ENCODE measurements at places on chromosomes 5 and 9.

DNA sequence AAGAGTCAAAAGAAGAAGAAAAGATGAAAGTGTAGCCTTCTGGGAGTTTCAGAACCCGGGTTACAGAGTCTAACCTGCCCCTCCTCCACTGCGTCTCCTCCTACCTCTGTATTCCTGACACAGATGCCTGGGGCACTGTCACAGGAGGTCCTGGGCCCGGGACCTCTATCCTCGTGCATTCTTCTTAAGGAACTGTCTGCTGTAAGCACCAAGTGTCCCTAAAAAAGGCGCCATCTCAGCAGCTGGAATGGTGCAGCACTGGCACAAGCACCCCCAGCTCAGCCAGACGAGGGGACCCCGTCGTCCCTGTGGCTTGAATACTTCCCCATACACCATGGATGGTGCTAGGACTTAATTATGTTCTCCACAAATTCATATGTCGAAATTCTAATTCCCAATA is 35.8 kb upstream of the MVB12B start:
- no peak for DNase-seq

GRCh38 chr9:134390947-134391318 is 64.7 kb downstream of the RXRA start:
- no peak for DNase-seq

- DNase-seq, result no peak
These were observed 43.1 kb downstream of the TNFAIP8 start for GRCh38 chr5:119398727-119399466.

DNA sequence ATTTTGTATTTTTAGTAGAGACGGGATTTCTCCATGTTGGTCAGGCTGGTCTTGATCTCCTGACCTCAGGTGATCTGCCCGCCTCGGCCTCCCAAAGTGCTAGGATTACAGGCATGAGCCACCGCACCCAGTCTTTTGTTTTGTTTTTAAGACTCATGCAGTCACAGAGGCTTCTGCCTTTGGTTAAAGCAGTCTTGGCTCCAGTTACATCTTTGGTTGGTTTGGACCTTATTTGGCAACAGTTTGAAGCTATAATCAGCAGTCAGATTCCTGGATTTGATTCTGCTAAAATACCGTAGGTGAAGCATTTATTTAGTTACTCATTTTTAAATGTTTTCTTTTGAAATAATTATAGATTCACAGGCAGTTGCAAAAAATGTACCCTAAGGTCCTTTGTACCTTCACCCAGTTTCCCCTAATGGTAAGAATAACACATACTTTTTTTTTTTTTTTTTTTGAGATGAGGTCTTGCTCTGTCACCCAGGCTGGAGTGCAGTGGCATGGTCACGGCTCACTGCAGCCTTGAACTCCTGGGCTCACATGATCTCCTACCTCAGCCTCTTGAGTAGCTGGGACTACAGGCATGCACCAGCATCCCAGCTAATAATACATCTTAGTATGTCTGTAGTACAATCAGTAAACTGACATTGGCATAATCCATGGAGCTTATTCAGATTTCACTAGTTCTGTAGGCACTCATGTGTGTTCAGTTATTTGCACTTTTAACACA is 15.7 kb downstream of the USP20 start:
- DNase-seq, result no peak

GRCh38 chr9:15156241-15156640 is 150.8 kb downstream of the TTC39B start:
- DNase-seq, result no peak

- DNase-seq, result no peak
These were observed at the start of gene FRMD3 for GRCh38 chr9:83538172-83538889. Gene FRMD3 (minus strand): TSS chr9:83538401. CDS start chr9:83538231, 170 bp downstream.

DNA sequence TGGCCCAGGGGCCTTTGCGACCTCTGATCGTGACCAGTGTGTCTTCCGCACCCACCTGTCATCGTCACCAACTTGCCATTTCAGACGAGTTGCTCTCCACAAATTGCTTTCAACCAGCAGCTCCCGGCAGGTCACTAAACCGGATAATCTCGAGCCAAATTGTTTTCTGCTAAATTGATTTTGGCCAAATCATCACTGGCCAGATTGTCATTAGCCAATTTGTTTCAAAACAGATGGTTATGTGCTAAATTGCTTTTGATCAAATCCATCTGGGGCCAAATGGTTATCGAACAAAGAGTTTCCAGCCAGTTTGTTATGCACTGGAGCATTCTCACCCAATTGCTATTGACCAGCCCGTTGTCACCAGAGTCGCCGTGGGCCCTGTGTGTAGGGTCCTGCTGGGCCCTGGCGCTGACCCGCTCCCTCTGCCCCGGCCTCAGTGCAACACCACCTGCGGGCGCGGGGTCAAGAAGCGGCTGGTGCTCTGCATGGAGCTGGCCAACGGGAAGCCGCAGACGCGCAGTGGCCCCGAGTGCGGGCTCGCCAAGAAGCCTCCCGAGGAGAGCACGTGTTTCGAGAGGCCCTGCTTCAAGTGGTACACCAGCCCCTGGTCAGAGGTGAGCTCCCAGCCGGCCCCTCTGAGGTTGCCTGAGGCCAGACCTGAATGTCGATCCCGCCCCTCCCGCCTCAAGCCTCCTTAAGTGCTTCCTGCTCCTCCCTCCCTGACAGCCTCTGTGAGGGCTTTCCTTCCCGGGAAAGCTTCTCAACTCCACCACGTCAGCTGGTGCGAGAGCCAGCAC is 35.6 kb downstream of the ADAMTSL2 start:
- no peak for DNase-seq

GRCh38 chr9:27483576-27483975 is 40.5 kb upstream of the IFNK start:
- no peak for DNase-seq

GRCh38 chr5:9473624-9474023 is 72.3 kb downstream of the SEMA5A start:
- DNase-seq, result no peak

DNA sequence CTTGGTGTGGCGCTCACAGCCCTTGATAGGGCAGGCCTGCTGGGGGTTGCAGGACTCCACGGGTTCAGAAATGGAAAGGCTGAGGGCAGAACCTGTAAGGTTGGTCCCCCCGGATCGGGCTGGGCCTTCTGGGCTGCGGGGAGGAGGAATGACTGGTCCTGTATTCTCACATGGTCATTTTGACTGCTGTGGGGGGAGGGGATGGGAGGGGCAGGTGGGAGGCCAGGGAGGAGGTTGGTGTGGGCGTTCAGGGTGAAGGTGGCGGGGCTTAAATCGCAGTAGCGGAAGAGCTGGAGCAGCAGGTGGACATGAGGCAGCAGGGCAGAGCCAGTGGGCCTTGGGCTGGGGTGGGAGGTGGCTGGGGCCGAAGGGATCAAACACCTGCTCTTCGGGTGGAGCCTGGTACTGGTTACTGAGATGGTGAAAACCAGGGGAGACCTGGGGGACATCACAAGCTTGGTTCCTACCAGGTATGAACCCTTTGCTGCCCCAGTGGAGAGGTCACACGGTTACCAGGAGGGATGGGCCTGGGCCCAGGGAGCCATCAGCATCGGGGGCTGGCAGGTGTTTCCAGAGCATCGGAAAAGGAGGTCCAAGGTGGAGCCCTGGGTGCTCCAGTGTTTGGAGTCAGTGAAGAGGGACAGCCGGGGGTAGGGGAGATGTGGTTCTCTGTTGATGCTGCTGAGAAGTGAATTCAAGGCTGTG is 1.8 kb downstream of the MRPS2 start:
- DNase-seq, result no peak

DNA sequence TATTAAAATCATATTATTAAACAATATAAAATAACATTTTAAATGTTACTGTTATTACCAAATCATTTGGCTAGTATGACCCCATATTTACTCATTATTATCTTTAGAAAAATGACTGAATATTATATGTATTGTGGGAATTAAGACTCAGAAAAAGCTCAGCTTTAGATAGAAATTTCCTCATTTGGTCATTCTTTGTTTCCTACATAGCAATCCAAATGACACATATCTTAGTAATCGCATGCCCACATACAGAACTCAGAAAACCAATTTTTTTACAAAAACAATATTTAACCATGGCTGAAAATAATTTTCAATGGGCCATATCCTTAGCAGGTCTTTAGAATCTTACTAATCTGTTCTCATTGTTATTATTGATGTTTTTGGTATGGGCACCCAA is 53.8 kb upstream of the TSLP start:
- DNase-seq, result no peak

GRCh38 chr5:142981475-142981874 is 211.3 kb downstream of the ARHGAP26 start:
- DNase-seq, result no peak

- no peak for DNase-seq
These were observed 32.7 kb downstream of the ATG10 start for GRCh38 chr5:82004511-82004910.

DNA sequence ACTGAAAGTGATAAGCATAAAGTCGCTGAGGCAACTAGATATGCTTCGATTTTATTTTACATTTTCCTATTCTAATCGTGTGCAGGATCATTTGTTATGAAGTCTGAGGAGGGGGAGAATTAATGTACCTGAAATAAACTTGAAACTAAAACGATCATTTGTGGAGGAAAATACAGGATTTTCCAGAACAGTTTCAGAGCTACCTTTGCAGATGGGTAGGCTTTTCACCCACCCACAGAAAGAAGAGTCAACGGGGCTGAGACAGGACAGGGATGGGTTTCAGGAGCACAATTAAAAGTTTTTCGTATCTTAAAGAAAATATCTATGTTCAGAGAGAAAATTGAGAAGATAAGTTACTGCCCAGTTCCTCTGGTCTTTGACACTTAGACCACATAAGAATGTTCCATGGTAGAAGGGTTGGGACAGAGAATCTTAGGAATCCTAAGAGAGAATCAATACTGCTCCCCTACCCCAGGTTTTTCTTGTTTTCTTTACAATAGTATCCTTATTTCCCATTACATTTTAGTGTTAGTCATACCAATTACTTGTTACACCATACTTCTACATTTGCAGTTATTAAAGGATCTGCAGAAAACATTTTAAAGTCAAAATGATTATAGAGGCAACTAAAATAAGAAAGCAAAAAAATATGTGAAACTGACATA is 211.4 kb downstream of the DEPDC1B start:
- DNase-seq, result no peak

DNA sequence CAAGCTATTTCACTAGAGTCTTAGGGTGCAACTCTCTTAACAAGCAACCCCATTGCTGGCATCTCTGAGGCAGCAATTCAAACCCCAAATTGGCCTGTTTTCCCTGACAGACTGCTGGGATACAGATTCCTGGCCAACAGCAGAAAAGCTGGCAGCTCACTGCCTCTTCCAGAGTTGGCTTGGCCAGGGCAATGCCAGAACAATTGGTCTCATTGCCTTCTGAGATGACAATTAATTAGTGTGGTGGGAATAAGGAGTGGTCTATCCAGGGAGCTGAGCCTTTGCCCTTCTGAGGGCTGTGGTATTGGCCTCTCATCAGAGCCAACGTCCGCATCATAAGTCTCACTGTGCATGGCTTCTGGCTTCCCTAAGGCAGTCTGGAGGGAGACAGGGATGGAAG is 183.2 kb downstream of the GNAQ start:
- no peak for DNase-seq

GRCh38 chr5:98631311-98632054 is 142.0 kb upstream of the RGMB start:
- no peak for DNase-seq

- DNase-seq, result no peak
These were observed 78.7 kb downstream of the SNCAIP start for GRCh38 chr5:122390694-122391093.

GRCh38 chr5:59020611-59021285 is 437.9 kb downstream of the RAB3C start:
- no peak for DNase-seq

- no peak for DNase-seq
These were observed 3.3 kb downstream of the MEF2C start for GRCh38 chr5:88879724-88880123.

GRCh38 chr5:158056130-158056825 is 197.3 kb upstream of the CLINT1 start:
- DNase-seq, result no peak

DNA sequence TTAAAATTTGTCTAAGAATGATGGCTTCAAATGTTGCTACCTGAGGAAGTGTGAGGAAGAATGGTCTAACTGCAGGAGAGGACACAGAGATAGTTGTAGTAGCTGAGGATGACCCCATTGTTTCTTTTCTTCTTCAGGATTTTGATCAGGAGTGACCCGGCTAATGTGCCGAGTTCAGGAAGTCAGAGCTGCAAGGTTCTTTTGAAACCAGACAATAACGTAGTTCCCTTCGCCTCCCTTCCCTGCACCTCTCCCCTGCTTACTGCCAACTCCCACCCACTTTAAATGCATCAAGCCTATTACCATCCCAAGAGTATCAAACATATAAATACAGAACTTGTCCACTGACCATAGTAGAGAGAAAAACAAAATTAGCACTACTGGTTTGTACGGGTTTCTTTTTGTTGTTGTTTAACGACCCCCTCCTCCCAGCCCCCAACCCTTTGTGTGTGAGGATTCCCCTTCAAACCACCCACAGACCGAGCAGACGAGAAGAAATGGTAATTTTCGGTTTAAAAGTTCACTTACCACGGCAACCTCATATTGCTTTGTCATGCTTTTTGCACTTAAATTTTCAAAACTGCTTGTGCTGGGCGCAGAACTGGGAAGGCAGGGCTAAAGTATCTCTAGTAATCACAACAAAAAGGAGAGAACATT is 23.5 kb upstream of the ELAVL2 start:
- DNase-seq, result no peak

DNA sequence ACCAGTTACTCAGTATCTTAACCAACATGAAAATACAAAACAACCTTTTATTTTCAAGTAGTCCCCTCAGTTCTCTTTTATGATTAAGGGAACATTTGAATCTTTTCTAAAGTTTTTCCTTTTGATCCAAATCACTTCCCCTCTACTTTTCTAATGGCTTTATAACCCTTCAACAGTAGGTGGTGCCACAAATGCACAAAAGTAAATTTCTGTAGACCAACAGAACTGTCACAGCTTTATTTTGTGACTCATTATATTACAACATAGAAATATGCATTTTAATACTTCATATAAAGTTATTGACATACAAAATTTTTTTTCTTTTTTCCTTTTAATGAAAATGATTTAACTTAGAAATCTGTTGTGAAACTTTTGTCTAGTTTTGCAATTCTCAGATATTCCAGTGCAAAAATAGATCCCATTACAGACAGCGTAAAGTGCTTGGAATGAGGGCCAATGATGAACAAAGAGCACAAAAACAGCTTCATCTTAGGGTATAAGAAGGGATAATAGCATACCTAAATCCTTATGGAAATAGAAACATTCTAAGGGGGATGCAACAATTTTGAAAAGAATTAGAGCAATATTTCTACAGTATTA is 17.0 kb downstream of the NIPSNAP3B start:
- DNase-seq, result no peak

GRCh38 chr9:134370213-134370492 is 43.9 kb downstream of the RXRA start:
- no peak for DNase-seq

DNA sequence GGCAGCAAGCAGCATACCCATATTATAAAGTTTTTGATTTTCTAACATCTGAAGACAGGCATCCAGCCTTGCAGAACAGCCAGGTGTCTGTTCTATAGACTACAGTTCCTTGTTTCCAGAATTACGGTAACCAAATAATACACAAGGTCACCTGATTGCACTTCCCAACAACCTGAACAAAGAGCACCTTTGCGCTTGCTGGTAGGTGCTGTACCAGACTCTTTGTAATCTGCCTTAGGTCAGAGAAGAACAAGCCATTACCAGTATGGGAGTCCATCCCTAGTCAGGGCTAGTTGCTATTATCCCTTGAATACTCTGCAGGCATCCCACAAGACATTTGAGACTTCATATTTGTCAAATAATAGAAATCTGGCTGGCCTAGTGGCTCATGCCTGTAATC is 256.2 kb downstream of the ARRDC3 start:
- no peak for DNase-seq

GRCh38 chr9:33189331-33189791 is 22.2 kb upstream of the B4GALT1 start:
- DNase-seq, result no peak

GRCh38 chr5:91144491-91145332 is 238.4 kb downstream of the ARRDC3 start:
- no peak for DNase-seq
